ENCODE measurements at places on chromosomes 1 and 21. TPM values are rescaled to one million over a fixed set of nuclear protein-coding genes. Genes with fewer than 3 reads are reported as not detected.

The KRTAP19-1 gene
- not detected for total RNA-seq

The PROK1 gene
- total RNA-seq, result not detected

The AGMAT gene
- total RNA-seq, result 5.7 TPM

The TIAM1 gene
- total RNA-seq, result 68.7 TPM
